ENCODE measurements at places on chromosomes 12 and 14.

GRCh38 chr12:43162138-43162537, 389.9 kb downstream of the ADAMTS20 start:
- DNase-seq, result no peak

GRCh38 chr14:100778951-100779690, 46.8 kb upstream of the MEG3 start:
- no peak for DNase-seq

GRCh38 chr12:80830533-80831088, 107.1 kb downstream of the LIN7A start:
- DNase-seq, result no peak

DNA sequence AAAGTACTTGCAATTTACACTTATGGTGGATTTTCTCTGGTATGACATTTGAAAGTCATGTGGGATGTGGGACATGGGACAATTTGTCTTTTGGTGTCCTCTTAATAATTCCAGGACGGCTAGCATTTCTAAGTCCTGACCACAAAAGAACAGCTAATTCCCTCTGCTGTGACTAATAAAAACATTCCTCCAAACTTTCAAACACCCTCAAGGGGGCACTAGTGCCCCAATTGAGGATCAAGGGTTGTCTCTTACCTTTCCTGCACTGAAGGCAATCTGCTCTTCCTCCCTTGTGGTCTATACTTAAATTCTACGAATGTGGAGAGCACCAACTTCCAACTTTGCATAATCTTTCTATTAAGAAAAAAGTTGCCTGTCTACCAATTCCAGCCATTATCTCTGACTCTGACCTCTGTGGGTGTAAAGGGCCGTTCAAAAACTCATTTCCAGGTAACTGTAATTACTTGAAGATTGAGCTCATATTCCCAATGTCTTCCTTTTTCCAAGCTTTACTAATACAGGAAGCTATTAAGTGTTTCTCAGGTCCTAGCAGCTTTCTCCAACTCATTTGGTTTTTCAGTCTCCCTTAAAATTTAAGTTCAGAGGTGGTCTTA, 210.2 kb downstream of the PTPRO start:
- DNase-seq, result peak; percentile 15

DNA sequence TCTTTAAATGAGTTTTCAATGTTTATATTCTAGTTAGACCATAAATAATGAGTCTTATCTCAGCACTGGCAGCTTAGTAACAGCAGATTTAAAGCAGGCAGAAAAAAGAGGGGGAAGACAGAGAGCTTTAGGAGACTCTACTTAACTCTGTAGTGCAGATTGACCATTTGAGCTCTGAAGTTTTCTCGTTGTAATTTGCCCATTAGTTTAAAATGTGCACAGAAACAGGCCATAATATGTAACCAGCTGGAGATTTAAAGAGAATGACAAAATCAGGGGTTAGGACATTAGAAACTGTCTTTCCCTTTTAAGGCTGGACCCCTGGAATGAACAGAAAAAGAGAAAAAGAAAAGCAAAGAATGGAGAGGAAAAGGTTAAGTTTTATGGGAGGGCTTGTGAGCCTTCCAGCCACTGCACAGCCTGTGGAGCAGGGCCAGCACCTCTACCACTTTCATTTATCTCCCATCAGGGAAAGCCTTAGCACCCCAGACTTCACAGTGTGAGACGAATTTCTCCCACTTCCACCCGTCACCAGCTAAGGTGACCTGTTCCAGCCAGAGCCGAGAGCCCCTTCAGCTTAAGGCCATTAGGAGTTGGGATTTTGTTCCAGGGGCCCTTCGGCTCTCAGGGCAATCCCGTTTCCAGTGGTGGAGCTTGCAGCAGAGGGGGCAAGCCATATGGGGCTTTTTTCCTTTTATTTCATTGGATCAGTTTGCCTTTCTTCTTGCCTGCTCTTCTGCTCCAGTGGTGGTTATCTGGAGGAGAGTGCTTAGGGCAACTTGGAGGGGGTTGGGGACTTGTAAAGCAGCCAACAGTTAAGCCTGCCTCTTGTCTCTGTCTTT, 8.0 kb downstream of the IL22 start:
- DNase-seq, result no peak

GRCh38 chr14:67360470-67361206, 510 bp downstream of the EIF2S1 start:
- DNase-seq, result no peak

GRCh38 chr14:64681796-64682710, 22.2 kb upstream of the PLEKHG3 start:
- DNase-seq, result peak; percentile 53

DNA sequence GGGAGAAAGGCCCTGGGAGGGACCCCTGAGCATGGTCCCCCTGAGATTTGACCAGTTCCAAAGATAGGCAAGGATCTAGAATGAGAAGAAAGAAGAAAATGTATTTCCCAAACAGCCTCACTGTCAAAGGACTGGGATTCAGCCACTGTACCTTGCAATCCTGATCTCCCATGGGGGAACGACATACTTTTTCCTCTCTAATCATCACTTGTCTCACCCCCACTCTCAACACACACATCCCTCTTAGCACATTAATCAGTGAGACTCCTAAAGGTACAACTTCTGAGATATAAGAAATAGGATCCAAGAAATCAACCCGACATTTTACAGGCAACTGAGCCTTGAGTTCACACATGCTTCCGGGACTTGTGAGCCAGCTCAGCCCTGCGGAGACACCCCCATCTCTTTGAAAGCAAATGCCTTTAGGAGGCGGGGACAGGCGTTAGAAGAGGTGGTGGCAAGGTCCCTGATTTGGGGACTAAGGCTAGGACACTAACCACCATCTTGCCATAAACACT, 1.4 kb downstream of the MAP3K9 start:
- peak; percentile 33 for DNase-seq

DNA sequence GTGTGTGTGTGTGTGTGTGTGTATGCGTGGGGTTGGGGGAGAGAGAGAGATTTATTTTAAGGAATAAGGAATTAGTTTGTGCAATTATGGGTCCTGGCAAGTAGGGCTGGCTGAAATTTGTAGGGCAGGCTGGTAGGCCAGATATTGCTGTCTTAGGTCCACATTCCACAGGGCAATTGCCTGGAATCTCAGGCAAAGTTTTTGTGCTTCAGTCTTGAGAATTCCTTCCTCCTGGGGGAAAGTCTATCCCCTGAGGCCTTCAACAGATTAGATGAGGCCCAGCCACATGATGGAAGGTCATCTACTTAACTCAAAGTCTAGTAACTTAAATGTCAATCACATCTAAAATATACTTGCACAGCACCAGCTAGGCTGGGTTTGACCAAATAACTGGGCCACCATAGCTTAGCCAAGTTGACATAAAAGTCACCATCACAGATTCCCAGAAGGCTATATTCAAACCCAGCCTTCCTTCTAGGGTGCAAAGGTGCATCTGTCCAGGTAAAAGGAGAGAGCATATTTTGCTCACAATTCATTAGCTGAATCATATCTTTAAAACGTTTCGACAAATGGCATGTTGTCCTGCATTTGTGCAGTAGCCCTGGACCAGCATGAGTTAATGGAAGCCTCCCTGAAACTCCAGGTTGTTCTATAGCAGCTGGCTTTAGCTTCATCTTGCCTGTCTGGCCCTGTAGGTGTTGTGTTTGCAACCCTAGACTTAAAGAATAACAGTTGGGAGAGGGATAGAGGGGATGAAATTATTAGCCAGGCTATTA, 63.1 kb downstream of the C14orf132 start:
- DNase-seq, result no peak

GRCh38 chr12:92987362-92987761, 58.3 kb upstream of the EEA1 start:
- DNase-seq, result peak; percentile 38

DNA sequence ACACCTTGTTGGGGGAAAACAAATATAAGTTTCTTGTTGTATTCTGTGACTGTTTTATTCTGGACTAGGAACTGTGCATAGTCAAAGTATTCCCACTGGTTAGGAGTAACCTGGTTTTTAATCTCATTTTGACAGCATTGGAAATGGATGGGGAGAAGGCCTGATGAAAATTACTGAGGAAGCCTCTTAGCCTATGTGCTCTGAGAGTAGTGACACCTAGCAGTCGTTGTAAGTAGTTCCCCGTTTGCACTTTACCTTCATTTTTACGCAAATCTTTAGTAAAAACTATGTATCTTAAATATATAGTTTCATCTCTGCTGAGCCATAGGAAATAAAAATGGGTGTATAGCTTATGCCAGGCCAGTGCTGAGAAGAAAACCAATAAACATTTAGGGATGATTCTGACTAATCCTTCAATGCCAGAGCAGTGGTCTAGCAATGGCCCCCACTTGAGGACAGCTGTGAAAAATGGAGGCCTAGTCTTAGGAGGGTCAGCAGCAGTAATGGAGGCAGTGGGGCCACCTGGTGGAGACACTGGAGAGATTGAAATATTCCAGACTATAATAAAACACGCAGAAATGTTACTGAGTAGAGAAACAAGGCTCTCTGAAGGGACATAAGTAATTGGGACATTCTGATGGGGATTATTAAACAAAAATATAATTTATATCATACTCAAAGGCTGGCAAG, 133.2 kb upstream of the NOVA1 start:
- no peak for DNase-seq

DNA sequence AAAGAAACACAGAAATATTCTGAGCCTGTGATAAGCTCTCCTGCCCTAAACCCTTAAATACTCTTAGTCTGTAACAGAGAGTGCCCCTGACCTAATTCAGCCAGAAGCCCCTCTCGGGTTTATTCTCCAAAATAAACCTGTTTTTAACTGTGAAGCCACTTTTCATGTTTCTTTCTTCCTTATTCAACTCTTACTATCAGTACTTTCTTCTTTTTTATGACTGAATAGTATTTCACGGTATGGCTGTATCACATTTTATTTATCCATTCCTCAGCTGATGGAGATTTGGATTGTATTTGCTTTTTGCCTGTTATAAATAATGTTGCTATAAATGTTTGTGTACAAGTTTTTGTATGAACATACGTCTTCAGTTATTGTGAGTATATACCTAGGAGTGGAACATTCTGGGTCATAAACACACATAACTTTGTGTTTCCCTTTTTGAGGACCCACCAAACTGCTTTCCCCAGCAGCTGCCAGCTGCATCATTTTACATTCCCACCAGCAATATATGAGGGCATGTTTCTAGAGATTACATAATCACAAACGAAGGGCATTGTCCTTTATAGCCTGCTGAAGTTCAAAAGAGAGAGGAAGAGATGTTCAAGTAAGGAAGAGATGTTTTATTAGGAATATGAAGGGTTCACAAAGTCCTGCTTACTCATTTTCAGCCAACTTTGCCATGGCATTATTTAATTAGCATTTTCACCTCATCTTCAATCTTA, 199.4 kb upstream of the NUDT4 start:
- no peak for DNase-seq

GRCh38 chr12:106254724-106255123, 6.9 kb upstream of the CKAP4 start:
- no peak for DNase-seq

DNA sequence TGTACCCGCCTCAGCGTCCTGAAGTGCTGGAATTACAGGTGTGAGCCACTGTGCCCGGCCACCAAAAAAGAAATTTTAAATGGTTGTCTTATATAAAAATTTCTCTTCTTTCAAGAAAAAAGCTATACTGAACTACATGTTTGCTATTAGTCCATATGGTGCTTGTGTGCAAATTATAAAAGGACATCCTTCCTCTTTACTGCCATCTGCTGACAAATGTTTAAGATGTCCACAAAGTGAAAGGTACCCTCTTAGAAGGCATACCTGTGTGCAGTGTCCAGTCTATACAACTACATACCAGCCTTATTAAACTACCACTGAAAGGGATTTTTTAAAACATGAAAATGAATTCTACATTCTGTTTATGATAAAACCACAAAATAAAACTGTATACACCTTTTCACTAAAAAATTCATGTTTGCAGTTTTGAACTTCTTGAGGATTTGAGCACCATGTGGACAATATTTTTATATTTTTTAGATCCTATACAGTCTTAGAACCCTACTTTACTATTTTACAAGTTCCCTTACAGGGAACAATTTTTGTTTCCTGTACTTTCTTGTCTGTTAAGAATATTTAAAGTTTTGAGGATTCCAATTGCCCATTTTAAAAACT, 32.8 kb upstream of the TOMM20L start:
- no peak for DNase-seq

DNA sequence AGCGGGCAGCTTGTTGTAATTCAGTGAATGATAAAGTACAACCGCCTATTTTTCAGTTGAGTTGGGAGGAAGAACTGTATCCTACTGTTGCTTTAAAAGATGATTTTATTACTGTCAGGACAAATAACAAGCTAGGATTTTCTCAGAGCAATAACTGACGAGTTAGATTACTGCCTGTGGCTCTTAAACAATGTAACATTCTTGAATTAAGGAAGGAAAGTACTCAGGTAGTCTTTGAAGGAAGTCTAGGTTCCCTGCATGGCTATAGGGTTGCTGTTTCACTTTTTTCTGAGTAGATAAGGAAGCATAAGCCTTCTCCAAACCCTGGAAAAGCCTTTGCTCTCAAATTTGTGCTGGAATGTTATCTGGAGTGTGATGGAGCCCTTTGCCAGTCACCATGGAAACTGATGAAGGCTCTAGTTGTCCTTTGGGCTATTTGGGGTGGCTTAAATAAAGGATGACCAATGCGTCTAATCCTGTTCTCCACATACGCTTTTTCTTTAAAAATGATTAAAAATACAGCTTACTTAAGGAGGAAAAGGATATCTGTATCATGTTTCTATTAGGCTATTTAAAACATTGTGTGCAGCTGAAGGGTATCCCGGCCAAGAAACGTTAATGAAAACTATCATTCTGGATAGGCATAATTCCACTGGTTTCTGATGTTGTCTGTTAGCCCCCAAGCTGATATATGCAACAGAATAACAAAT, 17.7 kb downstream of the NUBPL start:
- DNase-seq, result no peak

GRCh38 chr12:100576331-100577036, 3.0 kb downstream of the GAS2L3 start:
- no peak for DNase-seq

- peak; percentile 60 for DNase-seq
Measured at GRCh38 chr14:106848330-106849121, 1322.1 kb downstream of the TMEM121 start.

- DNase-seq, result no peak
Measured at GRCh38 chr14:35247777-35248475, 44.3 kb upstream of the PSMA6 start.

DNA sequence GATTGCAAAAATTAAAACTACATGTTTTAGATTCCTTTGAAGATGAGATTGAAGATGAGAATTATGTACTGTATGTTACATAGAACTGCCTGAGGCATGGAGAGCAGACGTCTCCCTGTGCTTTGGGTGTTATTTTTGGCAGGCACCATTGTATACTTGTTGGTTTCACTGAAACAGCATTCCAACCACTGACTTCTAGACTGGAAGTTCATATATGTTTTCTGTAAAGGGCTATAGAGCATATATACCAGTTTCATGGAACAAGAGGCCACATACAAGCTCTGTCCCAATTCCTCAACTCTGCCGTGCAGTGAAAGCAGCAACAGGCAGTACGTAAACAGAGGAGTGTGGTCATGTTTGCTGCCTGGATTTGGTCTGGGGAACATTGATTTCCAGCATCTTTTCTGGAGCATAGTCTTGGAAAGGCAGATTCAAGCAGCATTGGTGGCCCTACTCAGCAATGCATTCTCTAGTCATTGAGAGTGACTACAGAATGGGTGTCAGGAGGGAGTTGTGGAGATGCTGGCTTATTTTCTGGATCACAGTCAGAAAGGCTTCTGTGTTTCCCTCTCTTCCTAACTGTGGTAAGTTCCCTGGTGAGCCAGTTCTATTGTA, 57.6 kb upstream of the CNTN1 start:
- DNase-seq, result no peak
